Activated T-helper 2 cell treated with anti-CD3 and anti-CD28 coated beads, Interferon-gamma antibody, Interleukin-2, Interleukin-4, amounts not matched to agents 10 μg/mL and 5 μg/mL and 100 μg/mL, durations not matched to agents 14 hours and 24 hours and 36 hours (primary cell): ENCODE measurements at places on chromosomes 1 and 21. TPM values are rescaled to one million over a fixed set of nuclear protein-coding genes. Genes with fewer than 3 reads are reported as not detected.

DNA sequence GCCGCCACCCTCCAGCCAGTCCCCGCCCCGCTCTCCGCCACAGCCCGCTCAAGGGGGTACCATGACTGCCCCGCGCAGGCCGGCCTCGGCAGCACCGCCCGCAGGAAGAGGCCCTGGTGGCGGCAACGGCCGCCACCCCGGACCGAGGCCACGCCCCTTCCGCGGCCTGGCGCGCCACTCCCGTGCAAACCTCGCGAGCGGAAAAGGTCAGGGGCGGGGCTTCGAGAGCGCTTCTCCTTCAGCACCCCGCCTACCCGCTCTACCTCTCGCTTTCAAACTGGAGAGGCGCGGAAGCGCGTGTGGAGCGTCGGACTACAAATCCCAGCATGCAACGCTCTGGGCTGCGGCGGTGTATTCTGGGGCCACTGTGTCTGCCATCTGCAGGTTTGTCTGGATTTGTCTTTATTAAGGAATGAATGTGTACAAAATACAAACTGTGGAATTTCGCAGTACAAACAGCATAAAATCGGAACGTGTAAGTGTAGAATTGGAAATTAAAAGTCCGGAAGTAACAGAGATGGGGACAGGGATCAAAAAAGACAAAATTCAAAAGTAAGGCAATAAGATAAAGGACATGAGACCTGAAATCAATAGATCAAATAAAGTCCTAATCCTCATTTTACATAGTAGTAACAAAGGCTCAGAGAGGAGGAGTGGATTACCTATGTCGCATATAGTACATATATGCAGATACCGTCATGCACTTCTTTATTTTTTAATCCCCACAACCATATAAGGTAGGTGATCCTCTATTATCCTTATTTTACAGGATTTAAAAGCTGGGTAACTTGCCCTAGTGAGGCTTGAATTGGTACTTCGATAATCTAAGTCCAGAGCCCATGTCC lies 464 bp upstream of the ADSS2 start:
- peak overlapping the region; percentile 95 for H3K4me3 ChIP-seq
- H3K4me1 ChIP-seq = peaks cover 34% of the 10 kb centered on the region
- peak; percentile 98 for DNase-seq
- H3K27ac ChIP-seq = peak overlapping the region; percentile 96
- H3K36me3 ChIP-seq = peaks cover 34% of the 10 kb centered on the region

DNA sequence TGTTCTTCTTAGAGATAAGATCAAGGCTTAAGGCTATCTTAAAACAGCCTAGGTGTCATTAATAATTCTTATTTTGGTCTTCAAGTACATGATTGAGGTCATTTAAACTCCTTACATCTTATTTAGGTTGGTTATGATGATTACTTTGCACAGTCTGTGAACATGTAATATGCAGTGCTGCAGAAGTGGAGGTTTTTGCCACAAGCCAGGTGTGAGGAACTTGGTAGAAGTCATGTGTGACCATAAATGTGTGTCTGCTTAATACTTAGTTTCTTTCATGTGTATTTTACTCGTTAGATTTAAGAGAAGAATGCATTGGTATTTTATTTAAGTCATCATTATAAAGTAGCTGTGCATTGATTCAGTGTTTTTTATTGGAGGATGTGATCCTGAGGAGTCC lies 10.1 kb downstream of the ATG4C start:
- H3K4me3 ChIP-seq = no peak overlapping the region
- H3K27ac ChIP-seq = no peak overlapping the region
- no peaks in the 10 kb centered on the region for H3K36me3 ChIP-seq
- no peaks in the 10 kb centered on the region for H3K27me3 ChIP-seq

DNA sequence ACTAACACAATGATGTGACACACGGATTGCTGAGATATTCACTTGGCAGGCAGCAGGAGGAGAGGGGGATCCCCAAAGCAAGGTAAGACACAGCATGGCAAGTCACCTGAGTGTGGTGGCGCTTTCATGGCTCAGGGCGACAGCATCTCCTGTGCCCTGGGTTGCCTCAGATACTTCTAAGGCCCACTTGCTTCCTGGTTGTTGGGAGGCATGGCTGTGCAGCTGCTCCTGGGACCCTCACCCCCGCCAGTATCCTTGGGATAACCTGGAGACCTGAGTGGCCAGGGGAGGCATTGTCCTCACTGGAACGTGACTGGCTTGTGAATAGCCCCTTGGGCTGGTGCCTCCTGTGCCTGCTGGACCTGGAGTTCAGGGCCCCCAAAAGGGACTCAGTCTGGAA lies 69.8 kb downstream of the STUM start:
- no peak overlapping the region for H3K27ac ChIP-seq
- H3K4me3 ChIP-seq = no peak overlapping the region
- DNase-seq = no peak
- peaks cover 20% of the 10 kb centered on the region for H3K27me3 ChIP-seq
- H3K36me3 ChIP-seq = no peaks in the 10 kb centered on the region

The XKR8 gene
- total RNA-seq = 6.3 and 6.5 TPM in 2 replicates

The NIBAN1 gene
- 16.8 and 17.0 TPM in 2 replicates for total RNA-seq

DNA sequence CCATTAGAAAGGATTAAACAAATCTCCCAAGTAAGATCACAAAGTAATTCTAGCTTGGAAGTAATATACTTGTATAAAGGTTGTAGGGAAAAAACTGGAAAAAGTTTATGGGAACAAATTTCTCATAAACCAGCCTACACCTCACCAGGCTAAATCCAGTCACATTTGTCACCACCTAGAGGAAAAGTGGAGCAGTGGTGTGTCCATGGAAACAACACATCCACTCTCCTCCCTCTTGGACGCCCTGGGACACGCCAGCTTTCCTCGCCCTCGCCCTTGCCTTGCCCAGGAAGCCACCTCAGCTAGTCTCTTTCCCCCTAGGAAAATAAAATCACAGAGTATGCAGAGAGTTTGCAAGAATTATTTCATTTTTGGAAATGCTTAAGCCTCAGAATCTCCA lies 2.2 kb downstream of the PALMD start:
- H3K4me3 ChIP-seq = no peak overlapping the region
- H3K27ac ChIP-seq = no peak overlapping the region
- H3K36me3 ChIP-seq = no peaks in the 10 kb centered on the region
- DNase-seq = no peak

DNA sequence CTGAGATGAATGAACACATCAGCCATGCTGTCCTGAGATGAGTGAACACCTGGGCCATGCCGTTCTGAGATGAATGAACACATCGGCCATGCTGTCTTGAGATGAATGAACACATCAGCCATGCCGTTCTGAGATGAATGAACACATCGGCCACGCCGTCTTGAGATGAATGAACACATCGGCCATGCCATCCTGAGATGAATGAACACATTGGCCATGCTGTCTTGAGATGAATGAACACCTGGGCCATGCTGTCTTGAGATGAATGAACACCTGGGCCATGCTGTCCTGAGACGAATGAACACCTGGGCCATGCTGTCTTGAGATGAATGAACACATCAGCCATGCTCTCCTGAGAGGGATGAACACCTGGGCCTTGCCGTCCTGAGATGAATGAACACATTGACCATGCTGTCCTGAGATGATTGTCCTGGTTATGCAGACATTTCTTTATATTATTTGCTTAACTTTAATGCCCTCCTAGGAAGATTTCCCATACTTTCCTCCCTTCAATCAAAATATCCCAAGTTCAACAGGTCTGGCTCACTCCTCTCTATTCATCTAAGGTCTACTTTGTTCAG lies 48.6 kb upstream of the COL6A1 start:
- H3K4me3 ChIP-seq = no peak overlapping the region
- DNase-seq = no peak
- no peaks in the 10 kb centered on the region for H3K4me1 ChIP-seq
- H3K36me3 ChIP-seq = no peaks in the 10 kb centered on the region
- no peaks in the 10 kb centered on the region for H3K27me3 ChIP-seq
- no peak overlapping the region for H3K27ac ChIP-seq

- no peak overlapping the region for H3K4me3 ChIP-seq
- H3K27me3 ChIP-seq = no peaks in the 10 kb centered on the region
- DNase-seq = no peak
- H3K36me3 ChIP-seq = no peaks in the 10 kb centered on the region
- H3K4me1 ChIP-seq = no peaks in the 10 kb centered on the region
Observed at GRCh38 chr1:29963946-29964345, 727.6 kb downstream of the PTPRU start.

DNA sequence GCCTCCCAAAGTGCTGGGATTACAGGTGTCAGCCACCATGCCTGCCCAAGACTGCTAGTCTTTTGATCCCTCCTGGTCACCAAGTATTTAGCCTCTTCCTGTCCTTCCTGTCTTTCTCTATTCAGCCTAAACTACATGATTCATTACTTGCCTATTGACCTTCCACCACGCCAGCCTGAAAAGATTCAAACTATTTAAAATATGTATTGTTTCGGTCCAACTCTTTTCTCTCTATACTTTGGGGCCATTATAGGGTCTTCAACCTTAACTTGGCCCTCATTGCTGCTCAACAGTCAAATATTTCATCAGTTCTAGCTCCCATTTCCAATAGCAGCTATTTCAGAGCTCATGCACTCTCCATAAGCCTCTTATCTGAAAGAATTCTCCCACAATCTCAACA lies 153.0 kb downstream of the TNFSF18 start:
- DNase-seq = no peak
- H3K4me1 ChIP-seq = peaks cover 43% of the 10 kb centered on the region
- peaks cover 41% of the 10 kb centered on the region for H3K27me3 ChIP-seq
- H3K4me3 ChIP-seq = no peak overlapping the region

DNA sequence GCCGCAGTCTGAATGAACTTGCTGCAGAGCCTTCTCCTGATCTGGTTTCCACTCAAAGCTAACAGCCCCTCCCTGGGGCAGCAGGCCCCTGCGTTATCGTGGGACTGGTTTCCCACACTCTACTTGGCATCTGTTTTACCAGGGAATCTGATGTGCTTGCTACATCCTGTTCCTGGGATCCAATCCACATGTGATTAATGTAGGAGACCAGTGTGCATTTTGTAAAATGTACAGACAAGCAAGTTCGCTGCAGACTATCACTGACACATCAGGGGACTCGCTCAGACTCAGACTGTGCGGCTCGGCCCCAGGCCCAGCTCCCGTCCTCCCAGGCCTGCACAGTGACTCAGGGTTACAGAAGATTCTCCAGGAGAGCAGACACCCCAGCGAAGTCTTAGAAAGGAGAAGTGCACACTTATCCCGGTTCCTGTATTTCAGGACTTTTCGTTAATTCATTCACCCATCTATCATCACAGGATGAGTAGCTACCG lies 340.1 kb downstream of the MATN1 start:
- H3K4me3 ChIP-seq = no peak overlapping the region
- DNase-seq = no peak
- peaks cover 2% of the 10 kb centered on the region for H3K4me1 ChIP-seq
- no peaks in the 10 kb centered on the region for H3K36me3 ChIP-seq
- H3K27me3 ChIP-seq = peaks cover 2% of the 10 kb centered on the region

DNA sequence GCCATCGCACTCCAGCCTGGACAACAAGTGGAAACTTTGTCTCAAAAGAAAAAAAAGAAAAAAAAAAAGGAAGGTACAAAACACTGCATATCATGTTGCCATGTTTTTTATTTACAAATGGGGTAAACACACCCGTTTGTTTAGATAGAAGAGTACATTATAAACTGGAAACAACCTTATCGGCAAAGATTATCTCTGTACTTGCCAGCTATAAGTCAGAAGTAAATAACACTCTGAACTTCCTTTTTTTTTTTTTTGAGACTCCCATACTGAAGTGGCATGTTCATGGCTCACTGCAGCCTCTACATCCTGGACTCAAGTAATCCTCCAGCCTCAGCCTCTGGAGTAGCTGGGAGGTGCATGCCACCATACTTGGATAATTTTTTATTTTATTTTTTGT lies 21.9 kb downstream of the USP48 start:
- peaks cover 19% of the 10 kb centered on the region for H3K36me3 ChIP-seq
- H3K4me1 ChIP-seq = peaks cover 33% of the 10 kb centered on the region
- no peak overlapping the region for H3K27ac ChIP-seq
- no peak for DNase-seq
- H3K4me3 ChIP-seq = no peak overlapping the region
- no peaks in the 10 kb centered on the region for H3K27me3 ChIP-seq

DNA sequence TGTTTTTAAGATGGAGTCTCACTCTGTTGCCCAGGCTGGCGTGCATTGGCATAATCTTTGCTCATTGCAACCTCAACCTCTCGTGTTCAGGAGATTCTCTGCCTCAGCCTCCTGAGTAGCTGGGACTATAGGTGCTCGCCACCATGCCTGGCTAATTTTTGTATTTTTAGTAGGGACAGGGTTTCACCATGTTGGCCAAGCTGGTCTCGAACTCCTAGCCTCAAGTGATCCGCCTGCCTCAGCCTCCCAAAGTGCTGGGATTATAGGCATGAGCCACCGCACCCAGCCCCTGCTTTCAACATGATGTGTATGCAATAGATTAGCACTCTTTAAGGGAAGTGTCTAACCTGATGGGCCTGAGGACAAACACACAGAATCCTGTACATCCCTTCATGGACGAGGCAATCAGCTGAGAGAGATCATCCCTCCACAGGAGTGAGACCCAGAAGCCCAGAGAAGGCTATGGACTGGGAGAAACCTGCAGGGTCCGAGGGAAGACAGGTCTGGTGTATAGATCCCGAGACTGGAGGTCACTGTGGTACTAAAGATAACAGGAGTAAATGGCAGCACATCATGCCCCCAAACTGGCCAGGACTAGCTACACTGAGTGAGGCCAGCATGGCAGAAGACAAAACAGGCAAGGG lies 5.6 kb upstream of the DEGS1 start:
- peaks cover 6% of the 10 kb centered on the region for H3K27me3 ChIP-seq
- H3K27ac ChIP-seq = no peak overlapping the region
- DNase-seq = no peak

The NTMT2 gene
- total RNA-seq = not detected in 2 replicates

The SMCP gene
- total RNA-seq = not detected in 2 replicates

GRCh38 chr1:192747301-192747700 lies 61.5 kb upstream of the RGS2 start:
- H3K4me1 ChIP-seq = no peaks in the 10 kb centered on the region
- no peak overlapping the region for H3K4me3 ChIP-seq
- H3K27ac ChIP-seq = no peak overlapping the region
- no peaks in the 10 kb centered on the region for H3K27me3 ChIP-seq
- no peaks in the 10 kb centered on the region for H3K36me3 ChIP-seq

The CTSS gene
- total RNA-seq = 42.0 and 42.1 TPM in 2 replicates

The ELOVL1 gene
- total RNA-seq = 82.7 and 83.6 TPM in 2 replicates

DNA sequence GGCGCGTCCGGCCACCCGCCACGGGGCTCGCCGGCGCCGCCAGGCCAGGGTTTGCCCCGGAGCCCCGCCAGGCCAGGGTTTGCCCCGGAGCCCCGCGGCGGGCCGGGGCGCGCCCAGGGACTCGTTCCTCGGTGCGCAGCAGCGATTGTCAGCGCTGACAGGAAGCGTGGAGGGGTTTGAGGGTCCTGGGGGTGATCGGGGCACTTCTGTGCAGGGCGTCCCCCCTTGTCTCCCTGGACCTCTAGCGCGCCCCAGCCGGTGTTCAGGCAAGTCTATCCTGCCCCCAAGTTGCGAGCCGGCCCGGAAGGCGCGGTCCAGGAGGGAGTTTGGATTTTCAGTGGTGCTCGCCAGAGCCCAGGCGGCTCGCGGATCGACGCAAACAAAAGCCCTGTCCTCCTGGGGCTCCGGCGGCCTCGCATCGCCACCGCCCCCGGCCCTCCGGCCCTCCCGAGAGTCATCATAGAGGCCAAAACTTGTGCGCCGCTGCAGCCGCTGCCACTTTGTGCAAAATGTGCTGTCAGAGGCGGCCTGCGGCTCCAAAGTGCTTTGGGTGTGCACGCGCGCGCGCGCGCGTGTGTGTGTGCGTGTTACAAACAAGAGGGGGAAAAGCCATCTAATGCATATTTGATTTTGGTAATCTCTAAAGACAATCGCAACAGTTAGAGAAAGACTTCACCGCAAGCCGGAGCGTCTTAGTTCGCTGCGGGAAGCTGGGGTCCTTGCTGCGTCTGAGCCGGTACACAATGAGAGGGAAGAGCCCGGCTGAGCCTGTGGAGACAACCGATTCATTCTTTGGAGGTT lies 1.0 kb downstream of the ROR1 start:
- H3K36me3 ChIP-seq = no peaks in the 10 kb centered on the region
- peak overlapping the region; percentile 58 for H3K4me3 ChIP-seq
- DNase-seq = no peak
- H3K4me1 ChIP-seq = peaks cover 16% of the 10 kb centered on the region
- H3K27ac ChIP-seq = no peak overlapping the region
